ENCODE measurements at places on chromosomes 5 and 9.

DNA sequence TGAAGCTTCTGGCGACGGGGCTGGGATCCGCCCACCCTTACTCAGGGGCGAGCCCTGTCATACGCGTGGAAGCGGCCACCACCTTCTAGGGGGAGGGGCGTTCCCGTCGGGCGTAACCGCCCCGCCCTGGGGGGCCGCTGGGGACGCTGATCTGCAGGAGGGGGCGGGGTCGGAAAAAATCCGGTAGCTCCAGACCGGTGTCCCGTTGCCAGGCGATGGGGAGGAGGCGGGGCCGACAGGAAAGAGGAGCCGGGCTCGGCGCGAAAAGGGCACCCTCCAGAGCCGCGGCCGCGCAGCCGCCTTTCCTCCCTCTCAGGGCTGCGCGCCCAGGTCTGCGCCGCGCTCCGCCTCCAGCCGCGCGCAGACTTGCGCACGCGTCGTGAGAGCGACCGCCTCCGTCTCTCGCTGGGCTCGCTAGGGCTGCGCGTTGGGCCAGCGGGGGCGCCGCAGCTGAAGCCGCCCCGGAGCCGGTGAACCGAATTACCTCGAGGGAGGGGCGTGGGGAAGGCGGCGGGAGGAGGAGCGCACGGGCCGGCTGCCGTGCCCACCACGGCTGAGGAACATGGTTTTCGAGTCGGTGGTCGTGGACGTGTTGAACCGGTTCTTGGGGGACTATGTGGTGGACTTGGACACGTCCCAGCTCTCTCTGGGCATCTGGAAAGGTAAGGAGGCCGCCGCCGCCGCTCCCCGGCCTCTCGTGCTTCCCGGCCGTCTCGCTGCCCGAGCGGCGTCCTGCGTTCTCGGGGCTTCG, at the start of gene VPS13A:
TSS of gene VPS13A (plus strand) at position 392 of the 751 bp plus-strand sequence. CDS start at position 563, 171 bp downstream.
- DNase-seq = peak; percentile 79

- no peak for DNase-seq
These were observed 56.7 kb downstream of the PCDH1 start for GRCh38 chr5:141821430-141821925.

- no peak for DNase-seq
These were observed 39.5 kb downstream of the CXXC5 start for GRCh38 chr5:139687656-139688055.

- no peak for DNase-seq
These were observed 82.6 kb downstream of the GALNT10 start for GRCh38 chr5:154273028-154273617.

GRCh38 chr5:178192244-178192643, 5.1 kb upstream of the GMCL2 start:
- DNase-seq = no peak

All from cortex of kidney (tissue), 1 donor.